ENCODE measurements at places on chromosomes 1 and 21. TPM values are rescaled to one million over a fixed set of nuclear protein-coding genes. Genes with fewer than 3 reads are reported as not detected.

DNA sequence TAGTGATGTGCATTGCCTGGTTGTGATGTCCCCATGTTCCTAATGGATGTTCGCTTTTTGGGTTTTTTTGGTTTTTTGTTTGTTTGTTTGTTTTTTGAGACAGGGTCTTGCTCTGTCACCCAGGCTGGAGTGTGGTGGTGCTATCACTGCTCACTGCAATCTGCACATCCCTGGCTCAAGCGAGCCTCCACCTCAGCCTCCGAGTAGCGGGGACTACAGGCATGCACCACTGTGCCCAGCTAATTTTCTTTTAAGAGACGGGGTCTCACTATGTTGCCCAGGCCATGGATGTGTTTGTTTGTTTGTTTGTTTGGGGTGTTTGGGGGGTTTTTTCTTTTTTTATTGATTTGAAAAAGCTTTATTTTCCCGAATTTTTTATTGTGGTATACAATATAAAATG is 2.1 kb downstream of the COL6A2 start:
- no peak for DNase-seq

DNA sequence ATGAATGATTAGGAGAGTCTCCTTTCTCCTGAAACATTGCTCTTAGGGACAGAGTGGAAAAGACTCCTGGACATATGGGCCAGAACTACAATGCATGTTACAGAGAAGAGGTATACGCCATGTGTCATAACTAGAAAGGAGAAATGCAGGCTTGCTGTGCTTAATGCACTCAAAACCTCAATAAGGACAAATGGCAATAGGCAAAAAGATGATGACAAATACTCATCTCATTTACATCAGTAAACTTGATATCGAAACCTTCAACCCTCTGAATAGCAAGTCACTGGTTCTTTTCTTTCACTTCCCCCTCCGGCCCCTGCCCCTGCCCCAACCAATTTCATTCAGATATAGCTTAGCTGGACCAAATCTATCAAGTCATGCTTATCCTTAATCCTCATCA is 1.9 kb upstream of the GPR88 start:
- no peak for DNase-seq

GRCh38 chr1:68128820-68129219 is 78.4 kb upstream of the DIRAS3 start:
- no peak for DNase-seq

GRCh38 chr1:43835082-43836021 is 98.2 kb upstream of the ARTN start:
- no peak for DNase-seq

- no peak for DNase-seq
These were observed 6.8 kb downstream of the PSMB4 start for GRCh38 chr1:151406176-151406575.

Gene OTUD7B
- polyA plus RNA-seq, result 21.8 TPM

Gene FABP3
- 91.7 TPM for polyA plus RNA-seq

Gene CCSAP
- 8.9 TPM for polyA plus RNA-seq

Data from left renal cortex interstitium (tissue), 4 donors.